ENCODE measurements at places on chromosomes 2 and 18.

- DNase-seq: peak; percentile 63
Observed at GRCh38 chr2:73759285-73759764, 20.6 kb downstream of the DUSP11 start.

DNA sequence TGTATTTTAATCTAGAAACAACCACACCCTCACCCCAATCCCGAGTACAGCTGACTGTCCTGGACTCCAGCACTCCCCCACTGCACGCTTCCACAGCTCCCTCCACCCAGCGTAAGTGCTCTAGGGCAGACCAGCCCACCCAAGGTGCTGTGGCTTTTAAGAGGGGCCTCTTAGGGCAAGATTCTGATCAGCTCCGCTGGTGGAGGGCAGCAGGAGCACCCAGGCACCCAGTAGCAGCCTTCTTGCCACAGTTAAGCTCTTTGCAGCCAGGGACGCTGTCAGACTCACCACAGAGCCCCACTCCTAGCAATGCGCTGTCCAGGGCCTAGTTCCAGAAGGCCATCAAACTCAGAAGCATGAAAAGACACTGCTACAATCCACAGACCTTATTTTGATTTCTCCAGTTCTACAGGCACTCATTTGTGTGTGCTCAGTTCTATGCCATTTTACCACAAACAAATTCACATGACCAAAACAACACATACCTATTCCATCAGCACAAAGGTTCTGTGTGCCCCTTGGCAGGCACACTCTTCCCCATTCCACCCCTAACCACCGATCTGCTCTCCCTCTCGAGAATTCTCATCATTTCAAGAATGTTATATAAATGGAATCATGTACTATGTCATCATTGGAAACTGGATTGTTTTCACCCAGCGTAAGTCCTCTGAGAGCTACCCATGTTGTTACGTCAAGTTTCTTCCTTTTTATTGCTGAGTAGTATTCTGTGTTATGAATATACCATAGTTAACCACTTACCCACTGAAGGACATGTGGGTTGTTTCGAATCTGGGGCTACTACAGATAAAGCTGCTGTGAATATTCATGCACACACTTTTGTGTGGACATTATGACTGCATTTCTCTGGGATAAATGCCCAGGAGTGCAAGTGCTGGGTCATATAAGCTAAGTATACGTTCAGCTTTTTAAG, 40.4 kb downstream of the PTPN2 start:
- DNase-seq: no peak

- no peak for DNase-seq
Observed at GRCh38 chr2:164114937-164115336, 379.1 kb upstream of the FIGN start.

DNA sequence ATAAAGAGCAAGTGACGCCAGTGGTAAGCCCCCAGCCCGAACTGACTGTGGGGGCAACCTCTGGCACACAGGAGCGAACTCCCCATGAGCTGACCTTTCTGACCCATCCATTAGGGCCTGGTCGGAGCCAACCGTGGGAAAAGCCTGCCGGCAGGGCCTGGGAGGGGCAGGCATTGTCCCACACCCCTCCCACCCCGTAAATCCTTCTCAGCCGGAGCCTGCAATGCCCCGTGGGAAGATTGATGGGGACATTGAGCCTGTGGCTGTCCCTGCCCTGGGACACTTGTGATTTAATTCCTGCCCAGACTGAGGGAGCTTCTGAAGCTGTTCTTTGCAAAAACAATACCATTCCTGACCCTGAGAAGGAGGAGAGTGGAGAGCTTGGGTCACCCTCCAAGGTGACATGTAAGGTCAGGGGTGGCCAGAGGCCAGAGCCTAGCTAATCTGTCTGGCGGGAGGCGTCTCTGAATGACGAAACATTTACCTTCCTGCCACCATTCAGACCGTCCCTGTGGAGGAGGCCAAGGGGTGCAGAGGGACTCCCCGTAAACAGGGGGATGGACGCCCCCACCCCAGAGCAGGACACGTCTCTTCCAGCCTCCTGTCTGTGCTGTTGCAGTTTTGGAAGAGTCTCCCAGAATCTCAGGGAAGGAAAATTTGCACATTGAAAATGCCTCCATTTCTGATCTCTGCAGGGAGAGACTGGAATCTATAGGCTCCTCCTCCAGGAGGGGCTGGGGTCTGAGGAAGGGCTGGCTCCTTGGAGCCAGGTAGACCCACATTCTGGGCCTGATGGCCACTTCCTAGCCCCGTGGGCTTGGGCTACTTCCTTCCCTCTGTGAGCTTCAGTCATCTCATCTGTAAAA, 51.2 kb upstream of the HS6ST1 start:
- no peak for DNase-seq

- peak; percentile 56 for DNase-seq
Observed at GRCh38 chr2:126655500-126656430, at the start of gene GYPC. Gene GYPC (plus strand): TSS chr2:126656158. CDS start chr2:126656264, 106 bp downstream.

DNA sequence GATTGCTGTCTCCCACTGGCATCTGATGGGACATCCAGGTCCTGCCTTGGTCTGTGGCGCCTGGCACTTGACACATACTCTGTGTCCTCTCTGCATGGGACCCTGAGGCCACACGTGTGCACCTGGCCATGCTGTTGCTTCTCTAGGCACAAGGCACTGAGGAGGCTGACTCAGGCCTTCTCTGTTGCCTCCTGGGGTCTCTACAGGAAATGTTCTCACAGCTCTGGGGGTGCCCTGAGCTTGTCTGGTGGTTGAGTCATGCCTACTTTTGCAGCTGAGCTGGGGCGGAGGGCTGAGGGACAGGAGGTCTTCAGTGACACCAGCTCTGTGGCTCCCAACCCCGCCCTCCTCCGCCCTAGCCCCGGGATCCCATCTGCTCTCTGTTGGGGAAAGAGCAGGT, 207.0 kb upstream of the HS6ST1 start:
- DNase-seq: peak; percentile 61

GRCh38 chr2:121804340-121804739, 48.9 kb downstream of the TSN start:
- peak; percentile 49 for DNase-seq

GRCh38 chr2:159199761-159200465, 86.6 kb downstream of the WDSUB1 start:
- peak; percentile 39 for DNase-seq

- no peak for DNase-seq
Observed at GRCh38 chr2:109216332-109216731, 87.3 kb downstream of the SH3RF3 start.

- DNase-seq: no peak
Observed at GRCh38 chr18:31773774-31774476, 13.2 kb upstream of the SLC25A52 start.

DNA sequence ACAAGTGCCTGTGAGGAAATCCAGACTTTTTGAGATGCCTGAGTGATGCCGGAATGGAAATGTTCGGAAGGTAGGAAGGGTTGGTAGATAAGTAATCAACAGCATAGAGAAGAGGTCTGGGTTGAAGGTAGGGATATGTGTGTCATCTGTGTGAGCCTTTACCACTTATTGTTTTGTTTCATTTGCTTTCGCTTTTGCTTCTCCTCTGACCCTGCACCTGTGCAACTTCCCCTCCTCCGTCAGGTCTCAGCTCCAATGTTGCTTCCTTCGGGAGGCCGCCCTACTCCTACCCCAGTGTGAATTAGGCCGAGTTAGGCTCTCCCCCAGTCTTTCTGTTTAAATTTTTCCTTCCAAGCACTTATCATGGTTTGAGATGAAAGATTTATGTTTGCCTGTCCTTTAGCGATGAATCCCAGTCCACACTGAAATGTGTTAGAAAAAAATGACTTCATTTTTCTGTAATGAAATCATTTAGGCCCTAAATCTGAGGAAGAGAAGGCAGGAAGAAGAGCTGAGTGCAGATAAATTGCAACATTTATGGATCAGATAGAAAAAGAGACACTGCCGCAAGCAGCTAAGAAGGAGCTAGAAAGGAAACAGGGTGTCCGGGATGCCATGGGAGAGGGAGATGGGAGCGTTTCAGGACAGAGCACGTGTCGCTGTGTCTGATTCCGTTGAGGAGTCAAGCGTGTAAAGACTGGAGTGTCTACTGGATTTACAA, 139.6 kb upstream of the PELI1 start:
- peak; percentile 65 for DNase-seq

DNA sequence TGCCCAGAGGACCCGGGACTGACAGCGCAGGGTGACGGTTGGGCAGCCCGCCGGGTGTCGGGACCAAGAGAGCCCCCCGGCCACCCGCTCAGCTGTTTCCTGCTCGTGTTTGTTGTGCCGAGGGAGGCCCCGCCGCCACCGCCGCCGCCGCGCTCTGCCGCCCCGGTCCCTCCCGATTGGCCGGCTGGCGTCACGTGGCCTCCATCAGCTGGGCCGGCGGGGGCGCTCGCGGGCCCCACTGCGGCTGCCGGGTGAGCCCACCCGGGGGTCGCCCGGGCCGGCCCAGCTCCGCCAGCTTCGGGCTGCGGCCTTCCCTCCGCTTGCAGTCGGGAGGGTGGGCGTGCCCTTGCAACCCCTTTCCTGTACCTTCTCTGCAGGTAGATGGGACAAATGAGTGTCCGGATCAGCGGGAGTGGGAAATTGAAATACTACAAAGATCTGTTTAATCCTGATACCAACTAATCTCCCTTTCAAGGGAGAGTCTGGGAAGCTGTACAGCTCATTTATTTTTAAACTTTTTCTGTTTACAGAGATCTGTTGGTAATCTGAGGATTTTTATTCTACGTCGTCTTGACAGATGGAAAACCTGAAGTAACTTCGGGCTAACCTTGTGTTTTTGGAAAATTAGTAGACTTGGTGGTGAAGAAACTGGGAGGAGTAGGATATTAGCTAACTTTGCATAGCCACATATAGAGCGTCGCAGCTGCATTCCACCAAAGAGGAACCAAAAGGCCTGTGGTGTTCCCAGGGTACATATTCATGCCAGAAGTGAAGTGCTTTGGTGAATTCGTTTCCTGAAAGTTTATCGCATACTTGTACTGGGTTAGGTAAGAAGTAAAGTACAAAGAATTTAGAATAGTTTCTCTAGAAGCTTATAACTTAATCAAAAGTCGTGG, 1.2 kb downstream of the YPEL5 start:
- peak; percentile 69 for DNase-seq
